Renal cortex interstitium (tissue), 15 donors: ENCODE measurements at places on chromosomes 6 and 20.

- no peak for DNase-seq
Measured at GRCh38 chr6:28747631-28748157, 176.1 kb downstream of the TRIM27 start.

- DNase-seq, result peak; percentile 62
Measured at GRCh38 chr6:121436960-121437850, 1.8 kb downstream of the GJA1 start.

DNA sequence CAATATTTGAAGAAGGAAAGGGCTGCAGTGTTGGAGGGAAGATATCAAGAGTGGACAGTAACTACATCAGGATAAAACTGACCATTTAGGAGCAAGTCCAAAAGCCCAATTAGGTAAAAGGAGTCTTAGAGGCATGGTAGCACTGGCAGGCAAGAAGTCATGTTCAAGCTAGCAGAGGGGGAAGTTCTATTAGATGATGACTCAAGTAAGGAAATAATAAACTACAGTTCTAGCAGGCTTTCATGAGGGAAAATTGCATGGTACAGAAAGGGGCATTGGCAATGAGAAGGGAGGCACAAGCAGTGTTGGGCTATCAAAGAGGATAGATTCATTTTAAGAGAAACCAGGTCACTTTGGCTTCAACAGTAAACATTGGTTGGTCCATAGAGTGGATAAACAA is 156.1 kb upstream of the PTPRK start:
- no peak for DNase-seq

- DNase-seq, result peak; percentile 20
Measured at GRCh38 chr6:38973178-38974057, 75.2 kb upstream of the GLP1R start.

- DNase-seq, result no peak
Measured at GRCh38 chr6:52693773-52694172, 22.9 kb downstream of the TMEM14A start.

GRCh38 chr6:38378801-38379200 is 260.9 kb downstream of the BTBD9 start:
- DNase-seq, result no peak

GRCh38 chr20:31835554-31835953 is 9.8 kb downstream of the FOXS1 start:
- DNase-seq, result no peak

GRCh38 chr6:43803055-43803782 is 33.2 kb downstream of the VEGFA start:
- DNase-seq, result no peak

DNA sequence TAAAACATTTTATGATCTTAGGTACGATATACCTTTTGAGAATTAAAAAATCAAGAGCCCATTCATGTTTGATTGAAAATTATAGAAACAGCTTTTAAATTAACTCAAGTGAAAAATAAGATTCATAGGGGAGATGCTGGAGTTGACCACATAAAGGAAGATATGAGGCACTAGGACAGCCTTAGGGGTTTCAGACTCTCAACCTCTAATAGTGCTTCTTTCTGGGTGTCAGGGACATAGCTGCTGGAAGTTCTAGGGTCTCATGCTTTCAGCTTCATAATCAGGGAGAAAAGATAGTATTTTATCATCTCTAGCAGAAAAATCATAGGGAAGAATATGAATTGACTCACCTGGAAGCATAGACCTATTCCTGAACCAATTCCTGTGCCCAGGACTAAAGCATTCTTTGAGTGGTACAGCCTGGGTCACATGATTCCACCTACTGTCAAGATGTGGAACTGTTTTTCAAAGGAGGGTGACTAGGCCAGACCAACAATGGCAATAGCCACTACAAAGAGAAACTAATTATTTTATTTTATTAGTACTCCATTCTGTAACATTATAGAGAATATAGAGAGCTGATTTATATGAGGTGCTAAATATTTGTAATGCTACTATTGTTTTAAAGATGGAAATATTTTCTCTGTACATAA is 27.8 kb upstream of the CENPW start:
- no peak for DNase-seq

DNA sequence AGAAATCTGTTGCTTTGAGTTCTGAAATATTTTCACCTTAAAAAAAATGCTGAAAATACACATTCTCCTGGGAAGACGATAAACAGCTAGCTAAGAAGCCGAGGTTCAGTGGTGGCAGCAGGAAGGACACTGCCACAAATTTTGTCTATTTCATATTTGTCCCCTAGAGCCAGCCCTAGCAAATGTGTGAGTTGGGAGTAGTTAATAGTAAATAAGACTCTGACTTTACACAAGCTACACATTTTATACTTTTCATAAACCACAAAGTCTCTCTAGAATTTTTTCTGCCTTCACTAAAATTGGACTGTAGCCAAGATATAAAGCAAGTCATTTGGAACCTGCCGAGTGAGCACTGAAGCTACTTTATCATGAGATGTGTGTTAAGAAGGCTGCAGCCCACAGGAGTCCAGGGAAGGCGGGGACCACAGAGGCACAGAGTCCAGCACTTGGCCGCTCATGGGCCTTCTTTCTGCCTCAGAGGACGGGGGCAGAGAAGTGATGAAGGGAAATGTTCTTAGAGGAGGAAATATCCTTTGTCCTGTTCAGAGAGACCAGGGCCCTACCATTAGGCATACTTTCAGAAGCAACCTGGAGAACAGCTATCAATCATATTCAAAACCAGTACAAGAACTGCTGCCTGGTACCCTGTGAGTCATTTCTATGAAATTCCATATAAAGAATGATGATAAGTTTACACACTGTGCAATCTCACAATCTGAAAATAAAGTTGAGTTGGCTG is 241.7 kb upstream of the TAB2 start:
- DNase-seq, result no peak

DNA sequence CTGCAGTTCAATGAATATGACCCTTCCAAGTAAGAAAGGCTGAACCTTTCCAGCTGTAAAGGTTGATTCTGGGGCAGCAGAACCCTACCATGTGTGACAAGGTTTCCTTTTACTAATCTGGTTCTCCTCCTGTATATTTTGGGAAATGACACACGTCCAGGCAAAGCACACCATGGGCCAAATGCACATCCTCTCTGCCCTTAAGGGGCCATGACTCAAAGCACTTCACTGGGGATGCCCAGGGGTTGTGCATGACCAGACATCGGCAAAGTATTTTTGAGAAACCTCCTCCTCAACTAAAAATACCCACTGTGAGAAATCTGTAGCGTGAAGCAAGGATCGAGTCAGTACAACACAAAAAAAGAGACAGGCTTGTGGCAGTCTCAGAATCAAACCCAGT is 174.7 kb downstream of the BACH2 start:
- DNase-seq, result no peak

DNA sequence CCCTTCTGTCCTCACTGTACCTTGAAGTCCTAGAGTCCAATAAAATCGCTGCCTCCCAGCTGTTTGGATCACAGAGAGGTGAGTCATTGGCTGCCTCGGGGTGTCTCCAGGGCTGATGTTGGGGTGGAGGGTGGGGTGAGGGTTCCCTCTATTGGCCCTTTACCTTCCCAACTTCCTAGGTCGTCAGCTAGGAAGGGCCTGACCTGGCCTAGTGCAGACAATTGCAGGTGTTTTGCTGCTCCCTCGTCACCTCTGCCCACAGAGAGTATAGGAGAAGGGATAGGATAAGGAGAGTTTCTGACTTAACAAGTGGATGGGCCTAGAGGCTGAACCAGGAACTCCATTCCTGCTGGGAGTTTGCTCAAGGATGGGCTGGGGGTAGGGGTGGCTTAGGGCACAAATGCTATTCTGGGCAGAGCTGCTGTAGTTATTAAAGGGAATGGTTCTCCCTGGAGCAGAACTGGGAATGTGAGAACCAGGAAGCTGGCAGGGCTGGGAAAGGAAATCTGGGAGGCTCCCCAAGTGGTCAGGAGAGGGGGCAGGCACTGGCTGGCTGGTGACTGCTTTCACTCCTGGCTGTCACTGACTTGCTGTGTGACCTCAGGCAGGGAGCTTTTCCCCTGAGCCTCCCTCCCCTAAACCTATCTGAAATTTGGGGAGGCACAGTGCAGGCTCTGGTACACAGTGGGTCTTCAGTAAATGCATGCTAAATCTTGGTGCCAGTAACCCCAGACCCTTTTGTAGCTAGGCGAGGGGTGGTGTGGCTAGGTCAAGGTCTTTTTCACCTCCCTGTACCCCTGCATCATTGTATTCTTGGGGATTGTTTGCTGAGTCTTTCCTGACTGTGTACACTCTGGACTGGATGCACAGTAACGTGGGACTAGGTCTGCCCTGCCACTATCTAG is 1.5 kb downstream of the TP53INP2 start:
- DNase-seq, result no peak

- DNase-seq, result no peak
Measured at GRCh38 chr6:46590765-46591164, 61.9 kb downstream of the CYP39A1 start.

- DNase-seq, result no peak
Measured at GRCh38 chr6:158717341-158718330, 67.8 kb downstream of the SYTL3 start.

DNA sequence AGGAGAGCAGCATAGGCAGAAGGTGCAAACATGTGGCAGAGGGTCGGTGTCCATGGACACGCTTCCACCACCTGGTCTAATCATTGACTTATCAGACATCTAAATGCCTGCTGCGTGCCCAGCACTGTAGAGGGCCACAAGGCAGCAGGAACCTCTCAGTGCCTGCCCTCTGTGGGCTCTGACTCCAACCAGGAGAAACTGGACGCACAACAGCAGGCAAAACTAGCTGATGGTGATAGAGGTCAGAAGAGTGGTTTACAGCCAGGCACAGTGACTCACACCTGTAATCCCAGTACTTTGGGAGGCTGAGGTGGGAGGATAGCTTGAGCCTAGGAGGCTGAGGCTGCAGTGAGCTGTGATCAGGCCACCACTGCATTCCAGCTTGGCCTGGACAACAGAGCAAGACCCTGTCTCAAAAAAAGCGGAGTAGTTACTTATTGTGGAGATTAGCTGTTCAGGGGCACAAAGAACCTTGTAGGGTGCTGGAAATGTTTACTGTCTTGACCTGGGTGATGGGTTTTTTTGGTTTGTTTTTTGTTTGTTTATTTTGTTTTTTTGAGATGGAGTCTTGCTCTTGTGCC is 46.5 kb downstream of the PPARD start:
- DNase-seq, result no peak

DNA sequence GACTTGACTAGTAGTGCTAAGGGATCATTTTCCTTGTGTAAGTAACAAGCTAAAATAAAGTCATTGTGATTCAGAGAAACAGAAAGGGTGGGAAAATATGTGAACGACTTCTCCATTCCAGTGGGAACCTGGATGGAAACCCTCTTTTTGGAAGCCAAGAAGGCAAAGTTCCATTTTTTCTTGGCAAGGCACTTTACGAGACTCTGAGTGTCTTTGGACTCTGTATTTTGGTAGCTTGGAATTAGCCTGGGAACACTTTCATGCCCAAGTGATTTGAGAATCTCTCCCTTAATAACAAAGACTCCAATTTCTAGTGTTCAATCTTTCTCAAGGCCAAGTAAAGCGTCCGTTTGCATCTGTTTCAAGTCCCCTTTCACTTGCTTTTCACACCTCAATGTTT is 100.5 kb upstream of the SASH1 start:
- no peak for DNase-seq

GRCh38 chr6:154653853-154654252 is 79.4 kb upstream of the SCAF8 start:
- no peak for DNase-seq

DNA sequence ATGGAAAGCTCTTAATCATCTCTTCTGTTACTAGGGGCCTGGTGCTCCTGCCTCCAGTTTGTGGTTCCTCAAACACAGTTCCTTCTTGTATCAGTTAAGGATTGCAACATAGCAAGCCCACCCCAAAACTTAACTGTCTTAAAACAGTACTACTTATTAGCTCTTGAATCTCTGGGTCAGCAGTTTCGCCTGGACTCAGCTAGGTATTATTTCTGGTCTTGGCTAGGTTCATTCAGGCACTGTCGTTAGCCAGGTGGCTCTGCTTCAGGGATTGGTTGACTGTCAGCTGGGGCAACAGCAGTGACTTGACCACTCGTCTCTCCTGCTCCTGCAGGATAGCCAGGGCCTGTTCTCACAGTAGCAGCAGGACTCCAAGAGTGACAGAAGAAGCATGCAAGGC is 30.0 kb upstream of the RALY start:
- DNase-seq, result no peak

- DNase-seq, result no peak
Measured at GRCh38 chr6:29726001-29726400, 2.8 kb downstream of the HLA-F start.

GRCh38 chr6:128719786-128720185 is 163.2 kb upstream of the LAMA2 start:
- no peak for DNase-seq

- no peak for DNase-seq
Measured at GRCh38 chr20:48231253-48231930, 446.1 kb upstream of the SULF2 start.

DNA sequence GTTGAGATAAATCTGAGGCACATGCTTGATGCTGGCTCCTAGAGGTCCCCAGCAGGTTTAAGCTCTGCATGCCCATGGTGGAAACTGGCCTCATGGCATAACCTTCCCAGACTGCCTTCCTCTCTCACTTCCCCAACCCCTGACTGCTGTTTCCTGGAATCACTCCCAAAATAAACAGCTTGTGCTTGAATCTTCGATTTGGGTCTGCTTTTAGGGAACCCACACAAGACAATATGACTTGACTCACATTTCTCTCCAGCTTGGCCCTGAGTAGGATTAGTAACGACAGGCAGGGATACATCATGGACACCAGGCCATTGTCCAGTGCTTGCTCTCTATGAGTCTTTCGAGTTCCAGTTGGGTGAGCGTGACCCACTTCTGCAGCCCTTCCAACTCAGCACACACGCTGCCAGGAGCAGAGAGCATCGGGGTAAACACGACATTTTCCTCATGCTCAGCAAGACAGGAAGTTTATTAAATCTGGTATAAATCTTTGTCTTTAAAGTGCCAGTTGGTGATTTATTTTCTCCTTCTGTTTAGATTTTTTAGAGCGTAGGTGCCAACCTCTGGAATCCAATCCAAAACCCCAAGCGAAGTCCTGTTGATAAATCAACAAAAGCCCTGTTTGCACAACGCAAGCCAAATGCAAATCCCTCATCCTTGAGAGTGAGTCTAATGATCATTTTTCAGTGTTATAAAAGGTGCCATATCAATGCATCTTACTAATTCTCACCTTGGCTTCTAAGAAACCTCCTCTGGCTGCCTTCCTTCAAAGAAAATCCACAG is 135.0 kb downstream of the FOXA2 start:
- DNase-seq, result no peak

DNA sequence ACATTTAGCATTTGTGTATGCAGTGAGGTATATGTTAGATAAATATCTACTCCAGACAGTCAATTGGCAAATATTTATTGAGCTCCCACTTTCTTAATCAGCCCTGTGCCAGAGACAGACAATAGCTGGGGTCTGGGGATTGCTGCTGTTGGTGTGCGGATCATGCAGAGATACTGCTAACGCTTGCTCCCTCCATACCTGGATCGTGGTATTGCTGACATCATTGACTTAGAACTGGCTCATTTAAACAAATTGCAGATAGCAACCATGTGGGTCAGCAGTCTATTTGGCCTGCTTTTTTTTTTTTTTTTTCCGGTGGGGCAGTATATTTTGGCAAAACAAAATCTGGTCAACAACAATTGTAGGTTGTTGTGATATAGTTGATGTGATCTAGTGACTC is 9.5 kb downstream of the ARID1B start:
- DNase-seq, result no peak
